MV-4-11 (cell line): ENCODE measurements at places on chromosomes 7 and 10.
A peak's percentile ranks its signal among the peaks of the same experiment; 100 is the strongest.

- no peak for DNase-seq
Measured at GRCh38 chr7:30104157-30104556, 30.6 kb upstream of the MTURN start.

DNA sequence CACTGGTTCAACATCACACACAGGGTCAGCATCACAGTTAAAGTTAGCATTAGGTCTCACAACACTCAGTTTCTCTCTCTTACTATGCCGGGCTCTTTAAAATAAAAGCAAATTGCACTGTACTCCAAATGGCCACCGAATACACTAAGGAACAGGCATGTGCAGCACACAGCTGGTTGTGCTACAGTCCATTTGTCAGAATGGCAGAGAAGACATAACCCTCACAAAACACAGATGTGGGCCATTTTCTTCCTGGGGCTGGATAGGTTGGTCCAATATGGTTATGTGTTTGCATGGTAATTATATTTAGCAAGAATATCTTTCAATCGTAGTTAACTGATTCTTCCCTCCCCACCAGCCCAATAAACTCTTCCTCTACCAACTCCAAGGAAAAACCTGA, 9.0 kb downstream of the JCAD start:
- no peak for DNase-seq

DNA sequence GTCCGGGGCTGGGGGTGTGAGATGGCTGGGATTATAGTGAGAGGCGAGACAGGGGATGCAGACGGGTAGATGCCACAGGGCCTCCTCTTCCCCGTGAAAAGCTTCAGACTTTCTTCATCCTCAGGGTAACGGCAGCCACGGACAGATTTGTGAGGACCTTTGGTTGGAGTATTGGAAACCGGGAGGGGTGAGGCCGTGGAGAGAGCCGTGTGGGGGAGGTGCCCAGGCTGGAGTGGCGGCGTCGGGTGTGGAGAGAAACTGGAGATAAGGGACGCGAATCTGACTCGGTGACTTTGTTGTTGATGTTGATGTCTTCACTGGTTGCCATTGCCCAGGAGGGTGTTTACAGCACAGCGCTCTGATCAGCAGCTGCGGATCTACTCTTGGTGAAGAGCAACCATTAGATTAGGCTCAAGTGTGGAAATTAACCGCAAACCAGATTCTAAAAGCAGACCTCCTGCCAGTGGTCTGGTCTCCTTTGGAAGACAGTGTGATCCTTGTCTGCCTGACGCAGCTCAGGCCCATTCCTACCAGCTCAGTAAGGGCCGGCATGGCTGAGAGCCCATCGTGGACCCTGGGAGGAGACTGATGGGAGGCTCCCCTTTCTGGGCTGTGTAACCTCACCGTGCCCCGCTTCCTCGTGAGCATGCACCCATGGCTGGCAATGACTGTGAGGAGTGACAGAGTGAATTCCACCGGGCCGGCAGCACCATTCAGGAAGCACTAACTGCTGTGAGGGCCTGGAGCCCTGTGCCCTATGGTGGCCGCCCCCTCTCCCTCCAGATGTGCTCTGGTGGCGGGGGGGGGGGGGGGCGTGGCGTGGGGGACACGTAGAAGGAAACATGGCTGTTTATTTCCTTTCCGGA, 90.3 kb downstream of the INPP5A start:
- peak; percentile 83 for DNase-seq

DNA sequence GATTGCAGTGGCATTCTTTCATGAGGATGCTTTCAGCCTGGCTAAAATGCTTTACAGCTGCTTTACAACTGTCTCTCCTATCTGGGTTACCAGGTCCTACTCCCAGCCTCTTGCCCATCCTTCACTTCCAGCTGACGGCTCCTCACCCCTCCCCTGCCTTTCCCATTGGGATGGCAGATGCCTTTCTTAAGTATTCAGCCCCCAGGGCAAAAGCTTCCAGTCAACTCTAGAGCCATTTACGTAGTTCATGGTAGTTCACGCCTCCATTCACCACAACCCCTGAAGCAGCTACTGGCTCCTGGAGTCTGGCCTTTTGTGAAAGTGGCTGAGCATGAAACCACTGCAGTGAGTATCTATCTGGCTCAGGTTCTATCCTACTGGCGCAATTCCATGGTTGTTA, 17.2 kb upstream of the BMPER start:
- no peak for DNase-seq

DNA sequence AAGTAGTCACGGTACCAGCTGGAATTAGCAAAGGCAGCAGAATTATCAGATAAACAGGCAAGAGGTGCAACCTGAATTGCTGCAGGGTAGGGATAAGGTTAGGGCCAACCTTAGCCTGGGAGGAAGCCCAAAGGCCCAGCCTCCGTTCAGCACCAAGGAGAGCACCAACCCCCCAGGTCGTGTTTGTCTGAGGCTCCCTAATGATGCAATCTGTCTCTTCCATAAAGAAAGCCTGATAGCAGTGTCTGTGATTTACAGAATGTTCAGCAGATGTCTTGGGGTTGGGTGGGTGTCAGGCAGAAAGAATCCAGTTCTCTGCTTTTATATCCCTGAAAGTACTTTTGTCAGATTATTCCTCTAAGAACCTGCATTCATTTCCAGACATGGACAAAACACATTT, 328.4 kb upstream of the AOAH start:
- DNase-seq: peak; percentile 29

- DNase-seq: no peak
Measured at GRCh38 chr10:113746217-113746957, 5.1 kb upstream of the PLEKHS1 start.

- no peak for DNase-seq
Measured at GRCh38 chr7:27203964-27204594, 4.2 kb upstream of the HOXA13 start.

DNA sequence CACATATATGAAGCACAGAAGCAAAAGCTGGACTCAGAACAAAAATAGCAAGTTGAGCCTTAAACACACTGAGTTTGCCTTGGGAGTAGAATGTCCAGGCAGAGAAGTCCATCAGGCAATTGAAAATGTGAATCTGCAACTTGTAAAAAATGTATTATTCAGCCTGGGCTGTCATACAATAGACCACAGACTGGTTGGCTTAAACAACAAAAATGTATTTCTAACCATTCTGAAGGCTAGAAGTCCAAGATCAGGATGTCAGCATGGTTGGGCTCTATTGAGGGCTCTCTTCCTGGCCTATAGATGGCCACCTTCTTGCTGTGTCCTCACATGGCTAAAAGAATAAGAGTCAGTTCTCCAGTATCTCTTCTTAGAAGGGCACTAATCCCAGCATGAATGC, 76.5 kb upstream of the CAPZA2 start:
- DNase-seq: no peak

DNA sequence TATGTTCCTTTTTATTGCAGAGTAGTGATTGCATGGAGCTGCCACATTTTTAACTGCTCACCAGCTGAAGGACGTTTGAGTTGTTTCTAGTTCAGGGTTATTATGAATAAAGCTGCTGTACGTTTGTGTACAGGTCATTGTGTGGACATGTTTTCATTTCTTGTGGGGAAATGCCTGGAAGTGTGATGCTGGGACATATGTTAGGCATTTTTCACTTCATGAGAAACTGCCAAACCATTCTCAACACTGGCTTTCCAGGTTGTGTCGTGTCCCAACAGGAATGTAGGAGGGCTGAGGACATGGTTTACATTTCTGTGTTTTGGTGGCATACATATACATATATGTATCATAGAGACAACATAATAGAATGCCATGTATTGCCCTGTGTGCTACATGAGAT, 73.0 kb downstream of the NEURL1 start:
- no peak for DNase-seq

GRCh38 chr7:85172530-85172941, 14.3 kb downstream of the SEMA3D start:
- peak; percentile 57 for DNase-seq

DNA sequence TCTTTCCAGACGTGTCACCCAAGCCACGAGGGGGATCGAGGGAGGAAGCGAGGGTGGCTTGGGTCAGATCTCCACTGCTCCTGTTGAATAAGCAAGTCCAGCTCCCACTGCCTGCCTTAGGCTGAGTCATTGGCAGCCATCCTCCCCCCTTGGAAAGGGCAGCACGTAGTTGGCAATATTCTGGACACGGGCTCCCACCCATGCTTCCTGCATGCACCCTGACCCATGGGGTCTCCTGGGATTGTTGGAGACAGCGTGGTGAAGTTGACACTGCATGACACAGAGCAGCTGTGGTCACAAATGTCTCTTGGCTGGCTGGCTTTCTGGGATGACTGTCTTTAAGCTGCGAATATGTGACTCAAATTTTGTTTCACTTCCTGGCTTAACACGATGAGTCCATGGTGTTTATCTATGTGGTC, 11.2 kb downstream of the BTBD16 start:
- DNase-seq: peak; percentile 79

DNA sequence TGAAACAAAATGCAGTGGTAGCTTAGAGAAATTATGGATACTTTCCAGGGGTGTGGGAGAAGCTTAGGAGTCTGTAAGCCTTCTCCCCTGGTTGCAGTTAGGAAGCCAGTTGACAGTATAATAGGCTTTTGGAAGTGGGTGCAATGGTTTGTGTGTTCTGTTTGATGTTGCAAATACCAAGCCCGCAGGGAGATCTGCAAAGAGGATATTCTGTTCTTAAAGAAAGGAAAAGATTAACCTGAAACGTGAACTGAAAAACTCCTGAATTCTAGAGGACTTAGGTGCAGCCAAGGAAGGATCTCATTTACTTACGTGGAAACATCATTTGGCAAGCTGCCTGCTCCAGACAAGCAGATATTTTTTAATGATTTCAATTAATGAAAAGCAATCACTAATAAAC, 496.6 kb downstream of the AUTS2 start:
- no peak for DNase-seq
